Activated CD4-positive, alpha-beta T cell treated with anti-CD3 and anti-CD28 coated beads for 48 hours (primary cell): ENCODE measurements at places on chromosomes 13 and 19.

DNA sequence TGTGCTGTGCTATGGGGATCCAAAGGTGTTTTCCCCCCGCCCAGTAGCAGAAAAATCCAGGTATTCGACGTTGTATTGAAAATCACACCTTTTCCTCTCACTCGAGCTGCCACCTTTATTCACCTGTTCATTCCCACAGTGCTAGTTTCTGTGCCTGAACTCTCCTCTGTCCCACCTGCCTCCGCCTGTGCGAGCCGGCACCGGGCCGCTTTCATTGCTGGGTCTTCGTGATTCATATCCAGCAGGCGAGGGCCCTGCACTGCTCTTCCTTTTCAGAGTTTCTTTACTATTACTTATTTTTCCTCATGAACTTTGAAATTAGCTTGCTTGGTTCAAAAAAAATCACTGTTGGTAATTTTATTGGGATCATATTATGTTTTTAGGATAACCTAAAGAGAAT, 42.4 kb upstream of the SOX1 start:
- no peak for DNase-seq

DNA sequence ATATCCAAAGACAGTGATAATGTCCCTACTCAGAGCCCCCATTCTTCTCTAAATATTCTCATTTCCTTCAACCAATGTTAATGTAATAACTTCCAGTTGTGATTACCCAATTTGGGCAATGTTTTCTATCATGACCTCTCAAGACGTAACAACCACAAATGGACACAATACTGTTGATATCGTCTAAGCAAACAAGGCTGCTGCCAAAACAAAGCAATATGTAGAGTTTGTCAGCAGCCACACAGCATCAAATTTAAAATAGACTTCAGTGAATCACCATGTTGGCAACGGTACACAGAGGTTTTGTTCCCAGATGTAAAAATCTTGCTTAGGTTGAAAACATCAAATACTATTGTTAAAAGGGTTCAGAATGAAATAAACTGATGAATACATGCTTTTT, 205.1 kb downstream of the DACH1 start:
- no peak for DNase-seq

DNA sequence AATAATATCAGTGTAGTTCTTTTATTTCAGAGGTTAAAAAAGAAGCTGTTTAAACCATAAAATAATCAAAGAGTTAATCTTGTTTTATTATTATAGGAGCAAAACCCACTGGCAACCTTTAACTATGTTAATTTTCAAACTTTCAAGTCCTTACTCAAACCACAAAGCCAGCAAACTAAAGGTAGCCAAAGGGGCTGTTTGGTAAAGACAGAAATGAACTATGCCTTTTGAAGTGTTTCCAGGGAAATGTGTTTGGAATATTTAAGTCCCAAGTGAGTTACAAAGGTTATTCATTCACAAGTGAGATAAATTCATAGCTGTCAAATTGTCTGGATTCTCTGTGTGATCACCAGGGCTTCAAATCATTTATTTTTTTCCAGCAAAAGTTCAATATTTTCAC, 264.7 kb downstream of the MZT1 start:
- DNase-seq = no peak

GRCh38 chr13:97526556-97526955, 92.6 kb downstream of the RAP2A start:
- no peak for DNase-seq

GRCh38 chr13:112509190-112509589, 78.8 kb downstream of the TUBGCP3 start:
- DNase-seq = no peak

GRCh38 chr13:41985788-41986508, 25.0 kb upstream of the VWA8 start:
- no peak for DNase-seq

DNA sequence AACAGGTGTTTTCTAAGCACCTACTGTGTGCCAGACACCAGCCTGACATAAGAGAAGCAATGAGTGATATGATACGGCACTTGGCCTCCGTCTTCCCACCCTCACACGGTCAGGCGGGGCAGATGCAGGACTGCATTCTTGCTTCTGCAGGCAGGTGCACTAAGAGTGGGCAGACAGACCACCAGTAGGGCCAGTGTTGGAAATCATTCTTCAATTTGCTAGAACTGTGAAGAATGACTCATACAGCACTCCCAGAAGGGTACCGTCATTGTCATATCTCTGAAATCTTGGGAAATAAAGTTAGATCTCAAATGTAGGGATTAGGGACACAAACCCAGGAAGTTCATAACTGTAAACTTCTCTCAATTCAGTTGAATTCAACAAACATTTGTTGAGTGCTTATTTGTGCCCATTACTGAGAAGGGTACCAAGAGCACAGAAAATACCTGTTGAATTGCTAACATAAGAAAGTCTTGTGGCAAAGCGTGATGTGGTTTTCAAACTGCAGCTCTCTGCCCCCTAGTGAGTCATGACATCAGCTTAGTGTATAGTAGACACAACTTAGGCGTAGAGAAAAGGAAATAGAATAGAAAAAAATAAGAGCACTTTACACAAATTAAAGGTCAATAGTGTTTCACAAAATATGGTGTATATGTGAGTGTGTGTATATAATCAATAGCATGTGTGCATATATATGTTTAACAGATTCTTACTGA, 76.1 kb downstream of the TEX26 start:
- peak; percentile 10 for DNase-seq

GRCh38 chr13:95255072-95255732, 46.0 kb downstream of the ABCC4 start:
- no peak for DNase-seq

DNA sequence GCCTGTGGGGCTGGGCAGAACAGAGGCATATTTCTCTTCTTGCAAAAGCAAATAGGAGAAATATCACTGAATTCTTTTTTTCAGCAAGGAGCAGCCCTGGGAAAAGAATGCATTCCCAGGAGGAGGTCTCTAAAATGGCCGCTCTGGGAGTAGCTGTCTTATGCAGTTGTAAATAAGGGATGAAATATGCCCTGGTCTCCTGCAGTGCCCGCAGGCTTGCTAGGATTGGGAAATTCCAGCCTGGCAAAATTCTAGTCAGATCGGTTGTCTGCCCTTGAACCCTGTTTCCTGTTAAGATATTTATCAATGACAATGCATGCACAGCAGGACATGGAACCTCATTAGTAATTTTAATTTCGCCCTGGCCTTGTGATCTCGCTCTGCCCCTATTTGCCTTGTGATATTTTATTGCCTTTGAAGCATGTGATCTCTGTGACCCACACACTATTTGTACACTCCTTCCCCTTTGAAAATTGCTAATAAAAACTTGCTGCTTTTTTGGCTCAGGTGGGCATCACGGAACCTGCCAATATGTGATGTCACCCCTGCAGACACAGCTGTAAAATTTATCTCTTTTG, 1993.2 kb downstream of the PCDH9 start:
- DNase-seq = no peak

- DNase-seq = no peak
Observed at GRCh38 chr19:38812009-38812840, 520 bp downstream of the LGALS4 start.

DNA sequence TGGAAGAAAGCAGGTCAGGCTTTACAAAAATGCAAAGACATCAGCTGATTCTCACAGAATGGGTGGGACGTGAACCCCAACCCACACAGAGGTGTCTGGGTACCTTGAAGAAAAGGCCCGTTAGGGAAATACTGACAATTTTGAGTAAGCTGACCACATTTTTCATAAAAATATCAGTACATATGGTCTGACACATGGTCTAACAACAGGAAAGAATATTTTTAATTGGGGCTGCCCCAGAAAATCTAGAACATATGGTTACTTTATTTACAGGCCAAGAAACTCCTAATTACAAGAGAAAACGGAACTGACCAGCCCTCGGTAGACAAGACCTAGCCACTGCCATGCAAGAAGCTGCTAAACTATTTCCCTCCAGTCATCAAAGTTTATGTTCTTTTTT, 48.7 kb upstream of the ITM2B start:
- DNase-seq = no peak

GRCh38 chr13:76950101-76950500, 1.8 kb downstream of the ACOD1 start:
- no peak for DNase-seq

- no peak for DNase-seq
Observed at GRCh38 chr13:93857126-93857525, 622.4 kb downstream of the DCT start.

DNA sequence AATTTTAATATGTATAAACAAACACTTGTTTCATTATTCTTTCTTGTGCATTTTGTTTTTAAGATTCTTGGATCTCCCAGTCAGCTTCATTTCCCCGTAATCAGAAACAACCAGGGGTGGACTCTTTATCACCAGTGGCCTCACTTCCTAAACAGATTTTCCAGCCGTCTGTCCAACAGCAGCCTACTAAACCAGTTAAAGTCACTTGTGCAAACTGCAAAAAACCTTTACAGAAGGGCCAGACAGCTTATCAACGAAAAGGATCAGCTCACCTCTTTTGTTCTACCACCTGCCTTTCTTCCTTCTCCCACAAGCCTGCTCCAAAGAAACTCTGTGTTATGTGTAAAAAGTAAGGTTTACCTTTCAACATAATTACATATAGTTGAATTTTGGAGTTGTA, 44.3 kb downstream of the ZMYM2 start:
- DNase-seq = no peak

- peak; percentile 46 for DNase-seq
Observed at GRCh38 chr19:20247016-20247683, 80.1 kb downstream of the ZNF486 start.

- no peak for DNase-seq
Observed at GRCh38 chr19:45440873-45441654, 17.3 kb upstream of the ERCC1 start.

DNA sequence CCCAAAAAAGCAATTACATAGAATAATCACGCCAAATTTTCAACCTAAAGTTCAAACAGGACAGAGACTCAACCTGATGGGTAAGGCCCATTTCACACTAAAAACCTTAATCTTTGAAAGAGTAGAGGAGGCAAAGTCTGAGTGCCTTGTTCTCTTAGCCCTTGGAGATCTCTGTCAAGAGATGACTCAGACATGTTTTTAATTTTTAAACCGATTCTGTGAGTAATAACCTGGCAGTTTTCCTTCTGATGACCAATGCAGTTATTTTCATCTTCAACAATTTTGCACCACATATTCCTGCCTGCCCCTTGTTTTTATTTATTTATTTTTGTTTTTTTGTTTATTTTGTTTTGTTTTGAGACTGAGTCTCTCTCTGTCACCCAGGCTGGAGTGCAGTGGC, 11.5 kb upstream of the TNFSF9 start:
- DNase-seq = no peak

DNA sequence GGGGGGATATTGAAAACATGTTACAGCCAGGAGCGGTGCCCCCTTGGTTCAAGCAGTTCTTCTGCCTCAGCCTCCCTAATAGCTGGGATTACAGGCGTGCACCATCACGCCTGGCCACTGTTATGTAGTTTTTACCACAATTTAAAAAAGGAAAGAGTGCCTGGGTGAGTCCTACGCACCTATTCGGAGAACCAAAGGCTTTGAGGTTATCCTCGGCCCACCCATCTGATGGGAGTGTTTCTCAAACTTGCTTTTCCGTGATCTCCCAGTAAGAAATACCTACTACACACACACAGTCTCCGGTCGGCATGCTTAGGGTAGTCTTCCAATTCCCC, 4.2 kb upstream of the GP6 start:
- DNase-seq = no peak

- DNase-seq = no peak
Observed at GRCh38 chr13:84315527-84315926, 433.3 kb upstream of the SLITRK1 start.

- DNase-seq = no peak
Observed at GRCh38 chr13:111322916-111323331, 2.5 kb downstream of the TEX29 start.

GRCh38 chr13:102799426-102800144, 666 bp downstream of the BIVM start:
- DNase-seq = no peak

- no peak for DNase-seq
Observed at GRCh38 chr13:48585456-48585840, 52.6 kb upstream of the RCBTB2 start.

- DNase-seq = no peak
Observed at GRCh38 chr13:56189978-56190377, 950.7 kb upstream of the PRR20A start.

GRCh38 chr13:40231311-40231710, 435.1 kb downstream of the FOXO1 start:
- DNase-seq = no peak

DNA sequence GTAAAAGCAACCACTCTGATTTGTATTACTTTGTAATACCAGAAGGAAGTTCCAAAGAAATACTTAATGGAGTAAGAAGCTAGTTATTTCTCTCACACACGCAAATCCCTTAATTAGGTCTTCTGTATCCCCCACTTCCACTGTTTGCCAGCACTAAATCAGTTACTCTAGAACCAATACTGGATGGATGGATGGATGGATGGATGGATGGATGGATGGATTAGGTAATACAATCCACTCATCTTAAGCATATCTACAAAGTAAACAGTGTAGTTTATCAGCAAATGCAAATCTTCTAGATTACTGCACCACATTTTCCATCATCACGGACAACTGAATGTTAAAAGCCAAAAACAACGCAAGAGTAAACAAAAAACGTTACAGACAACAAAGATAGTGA, 5.2 kb upstream of the EFNB2 start:
- no peak for DNase-seq

GRCh38 chr19:4380254-4380727, 20.1 kb downstream of the SH3GL1 start:
- DNase-seq = peak; percentile 65

DNA sequence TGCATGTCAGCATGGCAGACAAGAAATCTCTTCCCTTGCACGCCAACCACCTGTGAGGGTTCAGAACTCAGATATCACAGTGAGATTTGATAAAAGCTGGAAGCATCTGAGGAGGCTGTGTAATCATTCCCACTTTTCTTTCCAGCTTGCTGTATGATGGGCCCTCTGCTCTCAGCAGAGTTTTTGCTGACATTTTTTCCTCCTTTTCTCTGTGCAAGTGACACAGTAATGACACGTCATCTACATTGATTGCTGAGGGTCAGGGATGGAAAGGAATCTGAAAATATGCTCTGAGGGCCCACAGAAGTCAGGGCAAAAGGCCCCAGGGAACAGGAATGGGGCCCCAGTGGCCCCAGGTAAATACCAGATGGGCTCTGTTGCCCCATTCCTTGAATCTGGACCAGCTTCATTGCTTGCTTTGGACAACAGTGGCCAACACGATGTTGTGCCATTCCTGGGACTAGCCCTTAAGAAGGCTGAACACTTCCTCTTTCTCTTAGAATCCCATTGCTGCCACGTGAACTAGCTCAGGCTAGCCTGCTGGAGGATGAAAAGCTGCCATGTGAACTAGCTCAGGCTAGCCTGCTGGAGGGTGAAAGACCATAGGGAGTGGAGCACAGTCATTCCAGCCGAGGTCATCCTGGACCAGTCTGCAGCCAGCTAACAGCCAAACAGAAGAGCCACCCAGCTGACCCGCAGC, 68.2 kb downstream of the CACNA1A start:
- no peak for DNase-seq

GRCh38 chr13:95698047-95698749, 21.3 kb downstream of the DNAJC3 start:
- no peak for DNase-seq
